ENCODE measurements at places on chromosomes 7 and 10.
A peak's percentile ranks its signal among the peaks of the same experiment; 100 is the strongest.

DNA sequence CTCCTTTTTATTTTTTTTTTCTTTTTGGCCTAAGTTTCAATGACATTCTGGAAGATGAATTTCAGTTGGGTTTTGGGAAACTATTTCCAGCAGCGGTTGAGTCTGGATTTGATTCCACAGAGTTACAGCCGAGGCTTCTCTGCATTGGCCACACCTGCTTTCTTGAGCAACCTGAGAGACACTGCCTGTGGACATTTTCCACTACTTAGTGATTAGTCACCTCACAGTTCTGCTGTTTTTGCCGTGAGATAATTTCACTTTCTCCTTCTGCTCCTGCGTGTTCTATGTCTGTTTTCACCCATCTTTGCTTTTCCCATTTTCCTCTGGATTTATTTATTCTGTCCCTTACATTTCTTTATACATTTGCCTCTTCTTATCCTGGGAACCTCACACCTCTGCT is 243.0 kb downstream of the BICC1 start:
- no peak for DNase-seq

DNA sequence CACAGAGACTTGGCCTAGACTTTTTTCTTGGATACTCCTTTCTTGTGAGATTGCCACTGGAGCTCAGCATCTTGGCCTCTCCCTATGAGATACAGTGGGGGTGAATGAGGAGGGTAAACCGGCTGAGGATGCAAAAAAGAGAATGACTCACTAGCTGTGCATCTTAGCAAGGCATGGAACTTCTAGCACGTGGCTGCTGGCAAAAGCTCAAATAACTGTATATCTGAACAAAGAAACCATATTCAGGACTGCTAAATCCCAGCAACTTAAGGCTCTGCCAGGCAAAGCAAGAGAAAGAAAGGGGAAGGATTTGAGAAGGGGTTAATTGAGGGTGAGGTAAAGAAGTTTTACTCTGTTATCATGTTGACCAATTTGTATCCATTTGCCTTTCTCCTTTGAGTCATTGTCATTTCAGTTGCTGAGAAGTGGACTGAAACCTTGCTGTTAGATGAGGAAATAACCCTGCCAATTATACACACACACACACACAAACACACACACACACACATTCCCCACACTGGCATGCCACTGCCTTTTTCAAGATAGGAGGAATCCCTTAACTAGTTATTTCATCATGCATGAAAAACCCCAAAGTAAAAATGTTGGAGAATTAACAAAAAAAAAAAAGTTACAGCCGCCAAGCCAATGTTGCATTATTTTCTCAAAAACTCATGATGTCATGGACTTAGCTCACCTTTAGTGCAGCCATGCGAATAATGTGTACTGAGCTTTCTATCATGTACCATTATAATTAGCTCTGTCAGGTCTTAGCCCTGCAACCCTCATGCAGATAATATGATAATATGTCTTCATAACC is 997.3 kb downstream of the LRMDA start:
- no peak for DNase-seq

GRCh38 chr10:102195296-102195870 is 30.7 kb upstream of the ELOVL3 start:
- DNase-seq = no peak

- no peak for DNase-seq
These were observed 42.2 kb upstream of the CAMK2B start for GRCh38 chr7:44367475-44368043.

- DNase-seq = no peak
These were observed 88.2 kb downstream of the CHRM2 start for GRCh38 chr7:136956671-136957070.

GRCh38 chr10:34504534-34504933 is 310.6 kb downstream of the PARD3 start:
- no peak for DNase-seq

DNA sequence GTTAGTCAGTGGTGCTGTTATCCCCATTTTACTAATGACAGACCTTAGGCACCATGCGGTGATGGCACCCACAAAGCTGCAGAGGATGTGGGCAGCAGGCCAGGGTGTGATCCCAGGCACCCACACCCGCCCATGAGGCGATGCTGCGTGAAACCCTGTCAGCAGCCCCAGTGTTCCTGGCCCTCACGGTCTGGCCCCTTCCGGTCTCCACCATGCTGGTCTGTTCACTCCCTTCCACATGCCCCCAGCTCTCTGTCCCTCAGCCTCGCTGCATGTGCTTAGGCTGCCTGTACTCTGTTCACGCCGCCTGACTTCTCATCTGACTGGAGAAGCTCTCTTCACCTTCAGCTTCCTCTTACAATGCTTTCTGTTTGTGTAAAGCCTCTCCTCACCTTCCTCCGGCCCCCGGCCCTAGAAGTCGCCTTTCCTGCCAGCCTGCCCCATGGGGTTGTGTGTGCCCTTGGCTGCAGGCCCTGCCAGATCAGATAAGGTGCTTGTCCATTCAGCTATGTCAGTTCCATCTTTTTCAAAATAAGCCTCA is 17.6 kb upstream of the ORAI2 start:
- DNase-seq = peak; percentile 41

GRCh38 chr10:3294919-3295581 is 122.5 kb upstream of the PITRM1 start:
- no peak for DNase-seq

- DNase-seq = no peak
These were observed 285.8 kb downstream of the CAMK1D start for GRCh38 chr10:12635127-12635541.

GRCh38 chr10:18094332-18094731 is 45.9 kb upstream of the CACNB2 start:
- no peak for DNase-seq

DNA sequence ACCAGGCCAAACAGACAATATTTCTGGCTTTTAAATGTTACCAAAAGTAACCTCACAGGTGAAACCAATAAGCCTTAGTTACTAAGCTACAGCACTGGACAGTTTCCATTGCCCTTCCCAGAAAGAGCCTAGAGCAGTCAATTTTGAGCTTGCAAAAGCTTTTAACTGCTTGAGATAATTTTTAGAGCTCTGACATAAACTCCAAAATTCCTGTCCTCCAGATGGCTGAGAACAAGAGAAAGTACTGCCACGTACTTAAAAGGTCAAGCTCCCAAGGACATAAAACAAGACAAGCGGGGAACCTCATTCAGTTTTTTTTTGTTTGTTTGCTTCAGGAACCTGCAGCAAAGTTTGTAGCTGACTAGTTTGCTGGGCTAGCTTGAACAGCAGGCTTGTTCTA is 54.1 kb downstream of the BBS9 start:
- no peak for DNase-seq

GRCh38 chr7:37062560-37062859 is 338.2 kb upstream of the AOAH start:
- DNase-seq = no peak

- DNase-seq = no peak
These were observed 47.9 kb downstream of the ADCY1 start for GRCh38 chr7:45622058-45622457.

Data from T-helper 17 cell (primary cell).